ENCODE measurements at places on chromosomes 13 and 19. TPM values are rescaled to one million over a fixed set of nuclear protein-coding genes. Genes with fewer than 3 reads are reported as not detected.

ZNF625 gene
- 3.1 TPM for total RNA-seq

PGLYRP1 gene
- total RNA-seq = not detected

CEACAM8 gene
- total RNA-seq = 0.98 TPM

LILRB3 gene
- total RNA-seq = 45.6 TPM
